ENCODE measurements at places on chromosomes 12 and 14. TPM values are rescaled to one million over a fixed set of nuclear protein-coding genes. Genes with fewer than 3 reads are reported as not detected.

CCT2 gene
- 355 TPM for total RNA-seq

C12orf56 gene
- not detected for total RNA-seq

PMEL gene
- 1.3 TPM for total RNA-seq

GPR68 gene
- not detected for total RNA-seq

PDZRN4 gene
- total RNA-seq = not detected

ASIC1 gene
- total RNA-seq = 8.9 TPM

MAP1LC3B2 gene
- total RNA-seq = not detected

NAB2 gene
- 87.8 TPM for total RNA-seq

LRRC10 gene
- total RNA-seq = not detected

ASPG gene
- 0.51 TPM for total RNA-seq

FOXG1 gene
- 0.81 TPM for total RNA-seq

ABCC9 gene
- 1.2 TPM for total RNA-seq

TMPRSS12 gene
- total RNA-seq = not detected

AICDA gene
- total RNA-seq = not detected

SLC39A2 gene
- 0.06 TPM for total RNA-seq

ACVRL1 gene
- 0.36 TPM for total RNA-seq

PTPN21 gene
- total RNA-seq = 12.6 TPM

PLCZ1 gene
- total RNA-seq = not detected

Measured in SJCRH30 (cell line).